Endothelial cell of coronary artery (primary cell): ENCODE measurements at places on chromosomes 3 and 15. TPM values are rescaled to one million over a fixed set of nuclear protein-coding genes. Genes with fewer than 3 reads are reported as not detected.

FAM43A gene
- total RNA-seq, result 160 and 169 TPM in 2 replicates

MAP3K13 gene
- 9.7 and 10.0 TPM in 2 replicates for total RNA-seq

SLC12A1 gene
- not detected in 2 replicates for total RNA-seq

TMEM212 gene
- total RNA-seq, result not detected in 2 replicates

VIPR1 gene
- 0.36 and 1.8 TPM in 2 replicates for total RNA-seq

CFAP92 gene
- total RNA-seq, result 0.09 TPM in 1 of 2 replicates, not detected in the other

GMNC gene
- total RNA-seq, result under 0.01 TPM in 1 of 2 replicates, not detected in the other

AMT gene
- 0.27 and 1.2 TPM in 2 replicates for total RNA-seq

FRMD5 gene
- total RNA-seq, result 11.7 and 27.5 TPM in 2 replicates

SLC28A1 gene
- not detected in 2 replicates for total RNA-seq

FRMD4B gene
- total RNA-seq, result 60.9 and 107 TPM in 2 replicates

SAMD7 gene
- not detected in 2 replicates for total RNA-seq

LDHAL6B gene
- not detected in 2 replicates for total RNA-seq

DAG1 gene
- 23.4 and 32.8 TPM in 2 replicates for total RNA-seq

UBA5 gene
- total RNA-seq, result 37.6 and 49.5 TPM in 2 replicates

PLA2G4E gene
- total RNA-seq, result not detected in 2 replicates

DYNLT2B gene
- total RNA-seq, result 9.1 and 12.4 TPM in 2 replicates

RTP1 gene
- not detected in 2 replicates for total RNA-seq

DIS3L gene
- 17.4 and 21.1 TPM in 2 replicates for total RNA-seq

GOLGA8B gene
- total RNA-seq, result 10.7 and 26.5 TPM in 2 replicates

GRIP2 gene
- total RNA-seq, result not detected in 2 replicates

TJP1 gene
- total RNA-seq, result 81.6 and 85.1 TPM in 2 replicates

LTK gene
- total RNA-seq, result under 0.01 and 0.19 TPM in 2 replicates

CCDC39 gene
- under 0.01 TPM in 1 of 2 replicates, not detected in the other for total RNA-seq

CCRL2 gene
- total RNA-seq, result 4.7 and 4.9 TPM in 2 replicates
